Left renal cortex interstitium (tissue), 4 donors: ENCODE measurements at places on chromosomes 16 and 17.

DNA sequence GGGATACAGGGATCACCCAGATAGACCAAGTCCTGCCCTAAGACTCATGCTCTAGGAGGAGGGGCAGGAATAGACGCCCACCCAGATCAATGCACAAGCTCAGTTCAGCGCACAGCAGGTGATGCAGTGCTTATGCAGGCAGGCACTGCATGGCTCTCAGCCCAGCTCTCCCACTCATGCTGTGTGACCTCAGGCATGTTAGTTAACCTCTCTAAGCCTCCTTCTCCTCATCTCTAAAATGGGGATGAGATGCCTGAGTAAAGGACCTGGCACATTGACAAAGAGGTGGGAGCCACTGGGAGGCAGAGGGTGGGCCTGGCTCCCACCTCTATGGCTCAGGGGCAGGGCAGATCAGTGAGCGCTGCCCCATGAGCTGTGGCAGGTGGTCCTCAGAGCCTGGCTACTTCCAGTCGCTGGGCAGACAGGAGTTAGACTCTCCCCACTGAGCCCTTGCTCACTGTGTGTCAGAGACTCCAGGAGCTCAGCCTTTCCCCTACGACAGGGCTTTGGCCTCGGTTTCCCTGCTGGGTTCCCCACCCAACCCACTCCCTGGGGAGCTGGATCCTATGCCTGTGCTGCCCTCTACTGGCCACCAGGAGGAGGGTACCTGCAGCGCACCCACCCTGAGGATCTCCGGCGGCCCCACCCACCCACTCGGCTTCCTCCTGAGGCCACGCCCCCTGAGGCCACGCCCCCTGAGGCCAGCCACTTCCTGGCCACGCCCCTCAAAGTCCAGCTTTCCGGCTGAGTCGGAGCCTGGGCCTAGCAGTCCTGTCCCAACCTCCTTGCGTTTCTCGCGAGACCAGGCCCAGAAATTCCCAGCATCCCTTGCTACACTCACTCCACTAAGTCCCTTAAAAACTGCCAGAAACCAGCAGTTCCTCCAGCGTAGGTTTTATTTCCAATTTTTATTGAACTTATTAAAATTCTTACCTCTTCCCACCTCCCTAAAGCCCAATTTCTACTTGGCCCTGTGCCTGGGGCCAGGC is 196.1 kb downstream of the GSG1L start:
- no peak for DNase-seq

DNA sequence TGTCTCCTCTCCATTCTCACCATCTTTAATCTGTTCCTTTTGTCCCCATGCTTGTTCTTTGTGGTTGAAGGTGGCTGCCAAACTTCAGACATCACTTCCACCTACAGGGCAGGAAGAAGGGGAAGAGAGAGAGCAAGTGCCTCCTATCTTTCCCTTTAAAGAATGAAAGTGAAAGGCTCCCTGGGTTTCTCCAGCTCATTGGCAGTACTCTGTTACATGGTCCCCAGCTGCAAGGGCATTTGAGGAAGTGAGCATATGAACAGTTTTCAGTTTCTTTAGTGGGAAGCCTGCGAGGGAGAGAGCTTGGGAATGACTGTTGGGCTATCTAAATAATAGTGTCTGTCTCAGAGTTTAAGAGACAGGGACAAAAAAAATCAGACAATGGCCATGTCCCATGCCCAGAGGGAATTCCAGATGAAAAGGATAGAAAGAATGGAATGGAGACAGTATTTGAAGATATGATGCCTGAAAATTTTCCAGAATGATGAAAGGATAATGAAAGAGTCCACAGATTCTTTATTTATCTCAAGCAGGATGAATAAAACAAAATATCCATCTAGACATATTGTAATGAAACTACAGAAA is 159.9 kb downstream of the LGALS9B start:
- DNase-seq: no peak

- no peak for DNase-seq
These were observed 5.0 kb upstream of the CACNG5 start for GRCh38 chr17:66829883-66830282.

GRCh38 chr17:3965118-3965800 is 1.0 kb upstream of the ATP2A3 start:
- DNase-seq: no peak

DNA sequence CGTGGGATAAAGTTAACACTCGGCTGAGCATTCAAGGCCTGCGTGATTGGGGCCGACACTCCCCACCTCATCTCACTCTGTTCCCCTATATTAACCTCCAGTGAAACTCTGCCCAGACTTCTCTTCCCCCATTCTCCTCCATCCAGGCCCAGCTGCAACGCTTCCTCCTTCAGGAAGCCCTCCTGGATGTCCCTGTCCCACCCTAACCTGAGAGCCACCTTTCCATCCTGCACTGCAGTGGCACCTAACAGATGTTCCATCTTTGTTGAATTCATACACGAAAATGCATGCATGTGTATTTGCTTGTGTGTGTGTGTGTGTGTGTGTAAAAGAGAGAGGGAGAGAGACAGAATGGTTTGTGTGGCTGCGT is 32.6 kb upstream of the SBK1 start:
- DNase-seq: no peak

GRCh38 chr17:6623941-6624340 is 16.6 kb downstream of the KIAA0753 start:
- DNase-seq: no peak

DNA sequence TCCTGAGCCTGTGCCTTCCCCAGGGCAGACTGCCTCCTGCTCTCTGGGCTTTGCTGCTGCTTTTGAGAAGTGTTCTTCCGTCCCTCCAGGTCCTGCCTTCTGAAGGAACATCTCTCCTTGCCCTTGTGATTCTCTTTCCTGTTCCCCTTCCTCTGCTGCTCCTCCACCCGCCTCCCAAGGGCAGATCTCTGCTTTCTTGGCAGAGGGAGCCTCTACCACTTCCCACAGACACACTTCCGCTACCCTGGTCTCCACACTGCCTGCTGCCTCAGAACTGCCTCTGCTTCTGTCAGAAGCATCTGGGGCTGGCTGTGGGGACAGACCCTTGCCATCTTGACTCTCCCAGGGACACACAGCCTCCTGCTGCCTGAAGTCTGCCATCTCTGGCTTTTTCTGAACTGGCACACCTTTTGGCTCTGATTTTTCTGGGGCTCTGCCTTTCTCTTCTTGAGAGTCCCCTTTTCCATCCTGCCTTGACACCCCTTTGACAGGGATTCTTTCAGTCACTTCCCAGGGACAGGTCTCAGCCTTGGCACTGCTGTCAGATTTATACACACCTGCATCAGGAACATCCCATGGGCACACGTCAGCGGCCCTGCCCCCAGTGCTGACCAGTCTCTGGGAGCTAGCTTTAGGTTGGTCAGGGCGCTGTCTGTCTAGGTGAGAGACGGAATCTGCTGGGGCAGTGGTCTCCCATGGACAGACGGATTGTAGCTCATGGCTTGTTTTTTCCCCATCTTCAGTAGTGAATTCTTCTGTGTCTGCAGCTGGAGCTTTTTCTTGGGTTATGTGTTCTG is 16.6 kb downstream of the GPR179 start:
- no peak for DNase-seq

- no peak for DNase-seq
These were observed 97.0 kb downstream of the WWOX start for GRCh38 chr16:78196502-78196901.

- no peak for DNase-seq
These were observed 11.5 kb downstream of the FLII start for GRCh38 chr17:18246880-18247612.

DNA sequence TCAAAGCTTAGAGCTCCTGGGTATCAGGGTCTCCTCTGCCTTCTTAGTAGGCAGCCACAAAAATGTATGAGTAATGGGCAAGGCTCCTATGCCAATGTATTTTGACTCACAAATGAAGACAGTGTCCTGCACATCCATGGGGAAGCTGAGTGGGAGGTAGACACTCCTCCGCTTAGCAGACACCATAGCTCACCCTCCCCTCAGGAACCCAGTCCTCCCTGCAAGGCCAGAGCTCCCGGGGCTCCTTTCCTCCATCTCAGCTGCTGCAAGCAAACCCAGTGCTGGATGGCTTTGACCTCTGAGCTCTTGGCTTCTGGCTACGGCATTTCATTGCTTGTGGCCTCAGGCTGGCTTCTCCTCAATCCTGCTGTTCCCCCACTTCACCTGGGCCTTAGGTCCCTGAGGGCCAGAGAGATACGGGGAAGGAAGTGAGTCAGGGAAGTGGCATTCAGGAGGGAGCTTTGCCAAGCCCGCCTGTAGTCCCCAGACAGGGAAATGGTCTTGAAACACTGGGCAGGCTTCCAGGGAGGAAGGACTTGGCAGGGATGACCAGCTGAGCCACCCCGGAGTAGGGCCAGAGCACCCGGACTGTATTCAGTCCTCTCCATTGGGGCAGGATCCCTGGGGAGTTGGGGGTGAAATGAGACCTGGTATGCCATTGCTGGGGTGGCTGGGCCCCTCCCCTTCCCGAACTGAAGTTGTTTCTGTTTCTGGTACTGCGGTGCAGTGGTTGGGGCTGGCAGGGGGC is 4.5 kb downstream of the ABCC3 start:
- no peak for DNase-seq

GRCh38 chr17:79811011-79811867 is 14.4 kb upstream of the CBX8 start:
- no peak for DNase-seq

DNA sequence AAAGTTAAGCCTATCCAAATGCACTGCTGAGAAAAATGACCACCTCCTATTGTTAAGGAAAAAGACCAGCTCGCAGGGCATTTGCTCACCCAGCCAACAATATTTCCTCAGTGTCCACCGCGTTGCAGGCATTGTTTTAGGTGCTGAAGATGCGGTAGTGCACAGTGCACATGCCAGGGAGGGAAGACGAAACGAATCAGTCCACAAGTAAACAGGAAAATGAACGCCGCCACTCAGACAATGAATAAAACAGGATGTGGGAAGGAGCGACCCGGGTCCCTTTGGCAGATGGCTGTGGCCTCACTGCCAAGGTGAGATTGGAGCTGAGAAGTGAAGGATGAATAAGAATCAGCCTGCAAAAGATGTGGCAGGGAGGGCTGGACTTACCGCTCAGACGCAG is 249.2 kb downstream of the FOXL1 start:
- no peak for DNase-seq

GRCh38 chr16:88691924-88692560 is 5.7 kb upstream of the SNAI3 start:
- DNase-seq: no peak
